ENCODE measurements at places on chromosomes 5 and 9. TPM values are rescaled to one million over a fixed set of nuclear protein-coding genes. Genes with fewer than 3 reads are reported as not detected.

DNA sequence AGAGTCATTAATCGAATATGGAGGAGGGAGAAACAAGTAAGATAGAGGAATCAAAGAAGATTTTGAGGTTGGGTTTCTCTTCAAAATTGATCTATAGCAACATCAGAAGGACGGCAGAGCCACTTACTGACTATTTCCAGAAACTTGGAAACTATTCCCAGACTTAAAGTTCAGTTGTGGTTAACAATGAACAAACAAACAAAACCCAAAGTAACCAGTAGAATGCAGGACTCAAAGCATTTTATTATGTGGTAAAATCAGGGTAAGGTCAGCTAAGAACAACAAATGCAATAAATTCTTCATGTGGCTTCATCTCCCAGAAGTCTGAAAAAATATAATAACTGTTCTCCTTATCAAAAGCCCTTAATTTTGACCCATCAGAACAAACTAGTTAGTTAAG lies 54.9 kb upstream of the OSMR start:
- DNase-seq: no peak

- no peak for DNase-seq
These were observed 200.2 kb downstream of the CFAP90 start for GRCh38 chr5:7650755-7651154.

GRCh38 chr9:518540-518939 lies 303.9 kb downstream of the DOCK8 start:
- no peak for DNase-seq

DNA sequence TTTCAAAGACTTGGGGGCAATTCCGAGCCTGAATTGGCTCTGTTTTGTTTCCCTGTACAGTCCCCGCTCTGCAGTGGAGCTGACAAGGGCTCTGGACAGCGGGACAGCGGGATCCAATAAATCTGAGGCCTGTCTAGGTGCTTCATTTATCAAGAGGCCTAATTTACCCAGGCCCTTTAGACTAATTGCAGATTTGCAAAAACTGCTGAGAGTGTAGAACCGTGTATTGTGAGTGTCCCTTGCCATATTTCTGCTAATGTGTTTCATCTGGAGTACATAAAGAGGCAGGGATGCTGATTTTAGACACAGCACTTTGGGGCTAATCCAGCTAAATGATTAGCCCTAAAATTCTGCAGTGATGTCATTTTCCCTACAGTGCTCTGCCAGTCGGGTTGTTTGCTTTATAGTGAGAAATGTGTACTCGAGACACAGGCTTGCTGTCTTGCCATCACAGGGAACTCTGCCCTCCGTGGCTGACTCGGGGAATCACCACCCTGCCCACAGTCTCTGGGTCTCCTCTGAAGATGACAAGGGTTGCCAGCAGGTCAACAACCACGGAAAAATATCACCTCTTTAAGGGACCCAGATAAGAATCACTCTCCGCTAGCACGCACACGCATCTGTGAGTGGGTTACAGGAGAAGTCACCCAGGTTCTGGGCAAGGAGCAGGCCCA lies 592.0 kb downstream of the BNC2 start:
- no peak for DNase-seq

- DNase-seq: no peak
These were observed 24.7 kb downstream of the DNAJA1 start for GRCh38 chr9:33049680-33050361.

DNA sequence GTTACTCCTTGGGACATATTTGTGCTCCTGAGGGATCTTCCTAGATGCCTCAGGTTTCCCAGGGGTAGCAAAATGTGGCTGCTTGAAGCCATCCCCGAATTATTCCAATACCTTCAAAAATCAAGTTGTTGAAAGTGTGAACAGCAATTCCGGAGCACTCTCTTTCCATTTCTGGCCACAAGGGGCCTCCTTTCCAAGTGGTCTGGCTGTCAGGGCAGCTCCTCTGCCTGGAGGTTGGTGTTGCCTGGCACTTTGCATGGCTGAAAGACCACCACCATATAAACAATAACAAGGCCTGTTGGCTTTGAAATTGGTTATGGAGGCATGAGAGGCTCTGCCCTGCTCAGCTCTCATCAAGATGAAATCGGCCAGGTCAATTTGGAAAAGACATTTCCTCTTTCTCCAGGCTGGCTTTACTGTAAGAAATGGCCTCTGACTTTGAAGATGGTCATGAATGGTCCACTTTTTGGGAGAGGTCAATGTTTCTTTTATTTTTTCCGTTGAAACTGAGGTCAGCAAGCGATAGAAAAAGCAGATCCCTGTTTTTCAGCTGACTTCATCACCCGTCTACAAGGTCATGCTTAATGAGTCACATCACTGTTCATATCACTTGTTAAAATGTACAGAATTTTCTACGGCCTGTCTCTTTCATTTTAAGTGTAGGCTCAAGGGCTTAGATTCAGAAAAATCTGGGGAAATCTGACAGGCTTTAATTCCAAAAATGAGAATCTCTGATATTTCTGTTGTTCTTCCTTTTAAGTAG lies 481.1 kb upstream of the ZNF608 start:
- DNase-seq: peak; percentile 33

- DNase-seq: no peak
These were observed 11.9 kb upstream of the TOMM5 start for GRCh38 chr9:37604296-37604695.

GRCh38 chr5:127072861-127073846 lies at the start of gene C5orf63:
C5orf63 (minus strand) TSS chr5:127073502; CDS start chr5:127058995, 14,507 bp downstream.
- DNase-seq: peak; percentile 45

DNA sequence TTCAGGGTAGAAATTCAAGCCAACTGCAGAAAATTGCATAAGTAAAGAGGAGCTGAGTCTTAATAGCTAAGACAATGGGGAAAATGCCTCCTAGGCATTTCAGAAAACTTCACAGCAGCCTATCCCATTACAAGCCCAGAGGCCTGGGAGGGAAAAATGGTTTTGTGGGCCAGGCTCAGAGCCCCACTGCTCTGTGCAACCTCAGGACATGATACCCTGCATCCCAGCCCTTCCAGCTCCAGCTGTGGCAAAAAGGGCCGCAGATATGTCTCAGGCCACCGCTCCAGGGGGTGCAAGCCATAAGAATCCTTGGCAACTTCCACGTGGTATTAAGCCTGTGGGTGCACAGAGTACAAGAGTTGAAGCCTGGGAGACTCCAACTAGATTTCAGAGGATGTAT lies 387.0 kb downstream of the ARRDC3 start:
- no peak for DNase-seq

- peak; percentile 58 for DNase-seq
These were observed 14.8 kb downstream of the TGFBI start for GRCh38 chr5:136043551-136043950.

DNA sequence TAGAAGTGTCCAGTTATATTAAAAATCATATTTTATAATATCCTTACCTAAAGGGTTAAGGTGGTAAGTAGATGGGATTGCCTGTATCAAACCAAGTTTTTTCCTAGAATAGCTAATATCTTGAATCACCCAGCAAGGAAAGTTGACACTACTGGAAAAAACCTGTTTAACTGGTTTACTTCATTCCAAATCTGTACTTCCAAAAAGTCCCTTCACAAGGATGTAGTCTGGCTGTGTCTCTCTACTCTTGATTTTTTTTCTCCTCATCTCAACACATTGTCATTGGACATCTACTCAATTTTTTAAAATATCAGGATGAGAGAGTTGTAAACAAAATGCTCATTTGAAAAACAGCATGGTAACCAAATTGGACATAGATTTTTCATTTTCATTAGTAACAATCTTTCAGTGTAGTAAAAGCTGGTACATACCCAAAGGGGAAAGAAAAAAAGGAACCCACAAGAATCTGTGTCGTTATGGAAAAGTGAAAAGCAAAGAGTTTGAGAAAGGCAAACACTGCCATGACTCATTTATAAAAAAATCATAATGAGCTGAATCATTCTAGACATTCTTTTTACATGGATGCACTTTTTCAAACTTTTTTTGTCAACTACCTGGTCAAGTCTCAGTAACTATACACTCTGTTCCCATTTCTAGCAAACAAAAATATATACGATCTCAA lies 173.5 kb downstream of the GLIS3 start:
- peak; percentile 22 for DNase-seq

GRCh38 chr9:74770508-74771261 lies 117.0 kb downstream of the TRPM6 start:
- DNase-seq: no peak

DNA sequence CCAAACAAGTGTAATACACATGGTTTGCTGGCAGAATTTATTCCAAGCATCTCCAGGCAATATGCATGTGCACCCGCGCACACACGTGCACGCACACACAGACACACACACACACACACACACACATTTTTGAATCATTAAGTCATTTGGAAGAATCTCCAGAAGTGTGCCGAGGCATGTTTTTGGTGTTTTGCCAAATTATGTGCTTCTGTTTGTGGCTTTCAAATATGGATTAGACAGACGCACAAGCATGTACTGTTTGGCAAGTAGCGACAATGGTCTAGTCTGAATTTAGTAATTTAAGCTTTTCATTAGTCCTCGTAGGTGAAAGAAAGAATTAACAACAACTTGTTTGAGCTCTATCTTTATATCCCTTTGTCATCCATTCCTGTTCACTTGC lies 36.7 kb downstream of the NFIB start:
- peak; percentile 74 for DNase-seq

LRRTM2 gene
- polyA plus RNA-seq: 0.06 TPM

PSIP1 gene
- polyA plus RNA-seq: 12.9 TPM

MYO10 gene
- 36.0 TPM for polyA plus RNA-seq

SLC45A2 gene
- not detected for polyA plus RNA-seq

GPR151 gene
- 0.06 TPM for polyA plus RNA-seq
